ENCODE measurements at places on chromosomes 16 and 17. TPM values are rescaled to one million over a fixed set of nuclear protein-coding genes. Genes with fewer than 3 reads are reported as not detected.

The MRTFB gene
- total RNA-seq, result 83.6 TPM

The HSPB9 gene
- total RNA-seq, result 0.48 TPM

GRCh38 chr17:33498069-33498468 lies 205.0 kb upstream of the ASIC2 start:
- H3K4me3 ChIP-seq, result no peak overlapping the region
- H3K27me3 ChIP-seq, result no peaks in the 10 kb centered on the region
- no peak for DNase-seq

The SPECC1 gene
- 51.8 TPM for total RNA-seq

The PSMD11 gene
- total RNA-seq, result 56.6 TPM

The SLC35G6 gene
- total RNA-seq, result not detected

- no peak for DNase-seq
- H3K4me1 ChIP-seq, result no peaks in the 10 kb centered on the region
- H3K27ac ChIP-seq, result no peak overlapping the region
These were observed 12.2 kb downstream of the ITGB4 start for GRCh38 chr17:75733471-75733870.

DNA sequence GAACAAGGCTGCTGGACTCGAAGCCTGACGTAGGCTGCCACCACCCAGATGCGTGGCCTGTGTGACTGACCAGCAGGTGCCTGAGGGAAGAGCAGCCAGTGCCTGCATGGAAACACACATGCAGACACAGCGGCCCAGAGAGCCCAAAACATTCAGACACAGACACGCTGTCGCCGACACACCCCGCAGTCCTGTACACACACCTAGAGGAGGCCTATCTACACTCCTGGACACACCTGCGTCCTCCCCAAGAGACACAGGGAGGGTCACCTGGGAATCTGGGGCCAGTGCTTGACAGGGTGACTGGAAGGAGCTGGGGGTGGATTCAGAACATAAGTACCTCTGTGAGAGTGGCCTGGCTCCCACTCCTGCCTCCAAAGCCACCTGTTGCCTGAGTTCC lies 6.1 kb upstream of the TSPOAP1 start:
- no peak for DNase-seq
- H3K27ac ChIP-seq, result peak overlapping the region; percentile 81
- peaks cover 12% of the 10 kb centered on the region for H3K4me1 ChIP-seq
- no peak overlapping the region for H3K4me3 ChIP-seq
